ENCODE measurements at places on chromosomes 5 and 9. TPM values are rescaled to one million over a fixed set of nuclear protein-coding genes. Genes with fewer than 3 reads are reported as not detected.

DNA sequence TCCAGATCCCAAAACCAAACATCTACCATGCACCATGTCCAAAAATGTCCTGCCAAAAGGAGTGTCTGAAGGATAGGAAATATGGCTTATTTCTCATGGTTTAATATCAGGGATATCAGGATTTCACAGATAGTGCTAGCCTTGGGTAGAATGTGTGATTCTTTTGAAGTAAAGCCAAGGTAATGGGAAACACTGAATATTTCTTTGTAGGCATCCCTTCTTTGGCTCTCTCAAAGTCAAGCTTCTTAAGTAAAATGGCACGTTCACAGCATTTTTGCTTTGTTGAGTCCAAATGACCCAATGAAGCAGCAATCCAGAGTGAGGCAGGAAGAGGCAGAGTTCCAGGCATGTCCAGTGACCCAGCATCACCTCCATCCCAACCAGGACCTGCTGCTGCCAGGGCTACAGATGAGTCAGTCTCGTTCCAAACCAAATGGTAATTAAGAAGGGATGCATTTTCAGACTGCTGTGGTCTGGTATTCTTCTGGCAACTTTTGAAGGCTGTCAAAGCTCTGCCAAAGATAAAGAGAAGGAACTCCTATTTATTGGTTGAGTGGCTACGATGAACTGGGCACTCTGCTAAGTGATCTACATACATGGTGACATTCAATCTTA, 678.8 kb upstream of the KLF4 start:
- DNase-seq, result no peak

- DNase-seq, result no peak
These were observed 242.1 kb upstream of the IRX1 start for GRCh38 chr5:3353561-3353960.

DNA sequence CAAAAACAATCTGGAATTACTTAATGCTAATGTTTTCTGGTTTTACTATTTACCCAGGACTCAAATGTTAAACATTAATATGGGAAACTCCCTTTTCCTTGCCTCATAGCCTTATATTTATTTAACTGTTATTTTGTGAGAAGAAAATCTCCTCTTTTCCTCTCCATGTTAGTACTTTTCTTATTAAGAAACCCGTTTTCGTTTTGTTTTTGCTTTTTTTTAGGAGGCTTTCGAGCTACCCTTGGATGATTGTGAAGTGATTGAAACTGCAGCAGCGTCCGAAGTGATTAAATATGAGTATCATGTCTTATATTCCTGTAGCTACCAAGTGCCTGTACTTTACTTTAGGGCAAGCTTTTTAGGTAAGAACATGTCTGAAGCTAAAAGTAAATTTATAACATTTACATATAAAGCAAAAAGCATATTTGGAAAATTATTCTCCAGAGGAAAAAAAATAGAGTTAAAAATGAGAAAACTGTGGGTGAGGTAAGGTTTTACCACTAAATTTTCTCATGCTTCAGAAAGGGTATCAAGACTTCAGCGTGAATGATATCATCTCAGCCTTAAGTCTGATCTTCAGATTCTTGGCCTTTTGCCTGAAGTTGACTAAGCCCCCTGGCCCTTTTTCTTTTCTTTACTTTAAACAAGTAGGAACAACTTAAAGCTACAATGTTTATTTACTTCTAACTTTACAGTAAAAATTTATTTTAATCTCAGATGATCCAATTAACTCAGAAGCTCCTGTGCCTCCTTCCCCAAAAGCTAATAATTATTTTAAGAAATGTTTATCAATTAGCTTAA, 113.8 kb downstream of the RPS23 start:
- no peak for DNase-seq

DNA sequence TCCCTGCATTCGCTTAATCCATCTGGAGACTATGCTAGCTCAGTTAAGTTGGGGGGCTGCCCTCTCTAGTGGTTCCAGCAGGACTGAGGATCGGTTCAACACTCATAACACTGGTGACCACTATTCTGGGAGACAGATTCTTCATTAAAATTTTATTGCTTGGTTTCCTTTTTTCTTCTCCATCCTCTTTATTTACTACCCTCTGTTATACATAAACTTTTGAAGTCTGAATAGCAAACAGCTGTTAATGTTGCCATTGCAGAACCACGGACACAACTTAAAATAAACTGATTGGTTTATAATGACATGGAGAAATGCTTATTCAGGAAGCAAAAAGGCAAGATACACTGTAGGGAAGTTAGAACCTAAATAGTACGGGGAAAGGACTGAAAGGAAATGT, 22.1 kb downstream of the IQGAP2 start:
- no peak for DNase-seq

DNA sequence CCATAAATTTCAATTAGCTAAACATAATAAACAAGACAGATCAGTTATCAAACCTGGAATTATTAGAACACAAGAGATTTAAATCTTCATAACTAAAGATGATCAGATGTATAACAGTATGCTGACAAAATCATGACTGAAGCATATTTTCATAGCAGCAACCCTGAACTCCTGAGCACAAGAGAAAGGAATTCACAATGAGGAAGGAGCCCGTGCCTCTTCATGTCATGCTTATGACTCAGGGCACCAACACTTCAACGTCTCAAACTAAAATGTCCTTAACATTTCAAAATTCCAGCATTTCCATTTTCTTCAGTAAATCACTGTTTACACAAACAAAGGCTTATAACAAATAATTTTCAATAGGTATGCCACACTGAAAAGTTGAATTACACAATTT, 6.7 kb downstream of the AP3B1 start:
- no peak for DNase-seq

GRCh38 chr5:94396687-94397086, 221.7 kb downstream of the KIAA0825 start:
- no peak for DNase-seq

GRCh38 chr9:75588808-75589207, 301.7 kb upstream of the PCSK5 start:
- DNase-seq, result no peak

DNA sequence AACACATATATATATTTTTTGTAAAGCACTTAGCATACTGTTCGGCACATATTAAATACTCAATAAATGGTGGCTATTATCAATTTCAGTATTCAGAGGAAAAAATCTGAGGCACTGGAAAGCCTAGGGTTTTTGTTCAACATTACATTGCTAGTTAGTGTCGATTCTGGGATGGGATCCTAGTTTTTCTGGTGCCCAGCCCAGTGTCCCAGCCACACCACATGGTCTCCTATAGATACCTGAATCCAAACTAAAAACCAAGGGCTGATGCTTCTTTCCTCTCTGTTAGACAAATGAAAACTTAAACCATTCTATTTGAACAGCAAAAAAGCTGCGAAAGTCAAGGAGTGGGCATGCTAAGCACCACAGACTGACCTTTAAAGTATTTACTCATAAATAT, 810.7 kb upstream of the DMAC1 start:
- no peak for DNase-seq

DNA sequence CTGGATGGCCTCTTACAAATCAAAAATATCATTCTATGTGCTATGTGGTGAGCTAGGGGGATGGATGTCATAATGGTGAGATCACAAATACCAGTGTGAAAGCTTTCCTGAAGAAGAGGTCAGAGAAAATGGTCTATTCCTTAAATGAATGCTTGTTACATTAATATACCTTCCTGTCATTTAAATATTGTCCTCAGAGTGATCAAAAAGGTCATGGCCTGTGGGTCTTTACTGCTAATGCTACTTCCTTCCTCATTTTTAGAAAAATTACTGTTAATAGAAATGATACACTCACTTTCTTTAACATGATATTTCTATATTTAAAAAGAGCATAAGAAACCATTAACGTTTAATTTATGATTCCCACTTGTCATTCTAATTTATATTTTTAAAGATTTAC, 9.7 kb downstream of the OMD start:
- DNase-seq, result no peak

- no peak for DNase-seq
These were observed 198.7 kb downstream of the GNA14 start for GRCh38 chr9:77449240-77450084.

DNA sequence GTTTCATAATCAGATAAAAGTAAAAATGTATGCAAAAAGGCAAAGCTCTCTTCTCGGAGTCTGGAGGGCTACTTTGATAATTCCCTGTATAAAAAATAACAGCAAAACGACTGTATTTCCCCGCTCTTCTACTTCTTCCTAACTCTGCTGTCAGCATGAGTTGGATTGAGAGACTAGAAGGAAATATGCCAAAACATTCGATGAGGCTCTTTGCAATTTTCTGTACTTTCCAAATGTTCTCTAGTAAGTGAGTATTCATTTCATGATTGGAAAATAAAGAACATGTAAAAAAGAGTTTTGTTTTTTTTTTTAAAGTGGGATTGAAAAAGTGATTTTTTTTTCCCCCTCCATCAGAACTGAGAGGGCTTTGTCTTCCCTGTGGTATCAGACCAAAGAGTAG, 677.5 kb downstream of the ACTL7B start:
- DNase-seq, result no peak

DNA sequence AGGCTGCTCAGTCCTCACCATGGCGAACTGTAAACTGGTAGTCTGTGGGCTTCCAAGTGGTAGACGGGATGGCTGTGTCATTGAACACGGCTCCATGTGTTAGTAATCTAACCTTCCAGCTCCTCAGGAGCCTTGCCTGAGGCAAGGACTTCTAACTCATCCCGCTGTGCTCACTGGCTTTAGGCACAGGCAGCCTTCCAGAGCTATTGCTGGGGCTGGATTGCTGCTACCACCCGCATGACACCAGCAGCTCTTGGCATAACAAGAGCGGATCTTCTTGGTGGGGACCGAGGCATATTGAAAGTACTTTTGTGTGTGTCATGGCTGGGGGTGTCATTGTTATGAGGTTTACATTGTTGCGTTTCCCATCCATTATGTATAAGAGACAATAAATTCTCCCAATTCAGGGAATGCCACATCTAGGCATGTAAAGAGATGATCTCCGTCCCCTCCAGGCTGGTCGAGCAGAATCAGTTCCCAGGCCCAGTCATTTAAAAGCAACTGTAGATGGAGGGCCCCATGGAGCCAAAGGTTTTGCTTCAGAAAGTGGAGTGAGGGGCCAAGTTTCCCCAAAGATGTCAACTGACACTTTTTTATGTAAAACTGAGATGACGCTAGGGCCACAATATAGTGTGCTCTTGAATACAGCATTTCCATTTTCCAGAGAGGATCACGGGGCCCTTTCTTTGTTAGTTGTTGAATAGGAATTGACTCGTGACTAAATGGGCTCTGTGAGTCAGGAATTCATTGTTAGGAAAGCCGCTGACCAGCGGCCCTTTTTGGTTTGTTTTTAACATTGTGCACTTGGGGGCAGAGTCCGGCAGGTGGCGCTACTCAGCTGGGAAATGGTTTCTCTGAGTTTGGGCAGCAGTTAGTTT, 759.5 kb downstream of the TAF11L14 start:
- peak; percentile 85 for DNase-seq

DNA sequence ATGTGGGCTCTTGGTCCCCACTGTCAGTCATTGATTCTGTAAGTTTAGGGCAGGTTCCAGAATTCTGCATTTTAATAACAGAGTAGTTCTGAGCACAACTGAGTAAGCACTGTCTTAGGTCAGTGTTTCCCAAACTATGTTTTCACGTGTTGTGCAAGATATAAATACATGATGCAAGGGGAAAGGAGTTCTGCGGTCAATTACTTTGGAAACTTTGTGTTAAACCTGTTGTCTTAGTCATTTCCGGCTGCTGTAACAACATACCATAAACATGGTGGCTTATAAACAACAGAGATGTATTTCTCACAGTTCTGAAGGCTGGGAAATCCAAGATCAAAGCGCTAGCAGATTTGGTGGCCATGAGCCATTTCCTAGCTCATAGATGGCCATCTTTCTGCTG, 69.8 kb downstream of the EQTN start:
- DNase-seq, result no peak

- DNase-seq, result no peak
These were observed 50.2 kb downstream of the OTULIN start for GRCh38 chr5:14714706-14715105.

IL9 gene
- not detected for total RNA-seq

SLC36A3 gene
- not detected for total RNA-seq

TNFSF8 gene
- not detected for total RNA-seq

PCDHA1 gene
- total RNA-seq, result not detected

HAVCR1 gene
- total RNA-seq, result 0.25 TPM

C5orf24 gene
- 75.4 TPM for total RNA-seq

DND1 gene
- total RNA-seq, result 3.3 TPM

MRPL36 gene
- total RNA-seq, result 41.0 TPM

CCDC187 gene
- 0.47 TPM for total RNA-seq
